ENCODE measurements at places on chromosomes 7 and 10.

DNA sequence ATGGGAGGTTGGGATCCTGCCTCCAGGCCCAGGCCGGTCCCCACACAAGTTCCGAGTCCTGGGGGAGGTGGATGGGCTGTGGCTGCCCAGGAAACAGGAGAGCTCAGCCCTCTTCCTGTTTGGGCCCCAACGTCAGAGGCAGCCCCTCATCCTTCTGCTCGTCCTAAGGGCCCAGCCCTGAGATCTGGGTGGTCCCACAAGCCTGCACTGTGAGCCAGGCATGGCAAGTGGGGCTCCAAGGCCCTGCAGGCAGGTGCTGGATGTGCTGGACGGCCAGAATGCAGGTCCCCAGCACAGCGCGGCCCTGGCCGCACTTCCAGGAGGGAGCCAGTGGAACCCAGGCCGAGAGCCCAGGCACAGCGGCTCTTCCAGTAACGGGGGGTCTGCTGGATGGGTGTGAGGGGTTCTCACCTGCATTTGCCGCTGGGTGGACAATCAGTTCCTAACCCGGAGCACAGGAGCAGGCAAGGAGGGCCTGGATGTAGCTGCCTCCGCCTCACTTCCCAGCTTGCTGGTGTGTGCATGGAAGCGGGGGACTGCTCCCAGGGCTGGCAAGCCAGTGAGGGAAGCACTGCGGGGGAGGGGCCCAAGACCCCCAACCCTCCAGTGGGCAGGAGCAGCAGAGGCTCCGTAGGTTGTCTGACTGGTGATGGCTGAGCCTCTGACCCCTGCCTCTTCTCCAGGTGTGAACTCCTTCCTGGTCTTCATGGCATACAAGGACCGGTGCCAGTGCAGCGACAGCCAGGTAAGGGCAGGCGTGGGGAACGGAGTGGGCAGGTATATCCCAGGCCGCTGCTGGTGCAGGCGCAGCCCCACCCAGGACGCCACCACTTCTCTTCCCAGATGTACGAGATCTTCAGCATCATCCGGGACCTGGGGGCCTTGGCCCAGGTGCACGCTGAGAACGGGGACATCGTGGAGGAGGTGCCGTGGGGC, 9.7 kb downstream of the DPYSL4 start:
- no peak for DNase-seq

- DNase-seq: no peak
These were observed 105.9 kb upstream of the NPTX2 start for GRCh38 chr7:98511175-98511574.

DNA sequence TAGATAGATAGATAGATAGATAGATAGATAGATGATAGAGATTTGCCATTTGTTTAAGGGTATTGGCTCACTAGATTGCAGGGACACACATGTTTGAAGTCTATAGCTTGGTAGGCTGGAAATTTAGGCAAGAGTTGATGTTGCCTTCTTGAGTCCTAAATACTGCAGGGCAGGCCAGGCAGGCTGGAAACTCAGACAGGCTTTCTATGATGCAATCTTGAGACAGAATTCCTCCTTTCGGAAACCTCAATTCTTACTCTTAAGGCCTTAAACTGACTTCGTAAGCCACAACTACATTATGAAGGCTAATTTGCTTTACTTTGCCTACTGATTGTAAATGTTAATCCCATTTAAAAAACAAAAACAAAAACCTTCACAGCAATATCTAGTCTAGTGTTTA, 322.9 kb upstream of the AKR1E2 start:
- no peak for DNase-seq

DNA sequence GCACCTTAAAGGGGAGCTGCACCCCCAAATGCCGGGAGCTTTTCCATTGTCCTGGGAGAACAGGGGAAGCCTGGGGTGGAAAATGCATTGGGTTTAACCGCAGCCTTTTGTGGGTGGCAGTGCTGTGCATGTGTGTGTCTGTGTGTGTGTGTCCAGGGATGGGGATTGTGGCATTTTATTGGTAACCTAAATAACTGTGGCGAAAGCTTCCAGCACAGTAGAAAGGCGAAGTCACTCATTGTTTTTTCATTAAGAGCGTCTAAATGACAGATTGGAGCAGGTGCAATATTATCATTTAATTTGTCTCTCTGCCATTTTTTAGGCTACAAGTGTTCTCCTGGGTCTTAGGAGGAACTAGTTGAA, 55.1 kb downstream of the INSIG1 start:
- no peak for DNase-seq

DNA sequence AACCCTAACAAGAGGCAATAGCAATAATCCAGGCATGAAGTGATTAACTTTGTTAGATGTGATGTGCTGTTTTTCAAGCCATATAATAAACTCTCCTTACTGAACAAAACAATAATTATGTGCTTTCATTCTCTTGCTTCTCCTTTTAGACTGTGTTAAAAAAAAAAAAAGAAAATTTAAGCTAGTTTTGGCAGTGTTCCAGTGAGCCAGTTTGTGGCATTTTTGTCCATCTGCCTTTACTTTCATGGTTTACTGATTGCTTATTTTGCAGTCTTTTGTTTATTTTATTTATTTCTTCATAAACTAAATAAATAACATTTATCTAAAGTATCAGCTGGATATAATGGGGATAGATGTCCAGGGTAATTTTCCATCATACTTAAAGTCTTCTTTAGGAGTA, 625.3 kb downstream of the CNTNAP2 start:
- DNase-seq: no peak

- DNase-seq: peak; percentile 43
These were observed 868 bp downstream of the TIAL1 start for GRCh38 chr10:119595676-119596515.

- DNase-seq: no peak
These were observed 77.6 kb downstream of the BICC1 start for GRCh38 chr10:58590152-58590840.
